ENCODE measurements at places on chromosomes 4 and X.
A peak's percentile ranks its signal among the peaks of the same experiment; 100 is the strongest.

GRCh38 chrX:109635146-109635545 is 10.2 kb upstream of the KCNE5 start:
- DNase-seq: no peak

- DNase-seq: peak; percentile 74
Measured at GRCh38 chr4:184510401-184510800, 36.1 kb upstream of the IRF2 start.

DNA sequence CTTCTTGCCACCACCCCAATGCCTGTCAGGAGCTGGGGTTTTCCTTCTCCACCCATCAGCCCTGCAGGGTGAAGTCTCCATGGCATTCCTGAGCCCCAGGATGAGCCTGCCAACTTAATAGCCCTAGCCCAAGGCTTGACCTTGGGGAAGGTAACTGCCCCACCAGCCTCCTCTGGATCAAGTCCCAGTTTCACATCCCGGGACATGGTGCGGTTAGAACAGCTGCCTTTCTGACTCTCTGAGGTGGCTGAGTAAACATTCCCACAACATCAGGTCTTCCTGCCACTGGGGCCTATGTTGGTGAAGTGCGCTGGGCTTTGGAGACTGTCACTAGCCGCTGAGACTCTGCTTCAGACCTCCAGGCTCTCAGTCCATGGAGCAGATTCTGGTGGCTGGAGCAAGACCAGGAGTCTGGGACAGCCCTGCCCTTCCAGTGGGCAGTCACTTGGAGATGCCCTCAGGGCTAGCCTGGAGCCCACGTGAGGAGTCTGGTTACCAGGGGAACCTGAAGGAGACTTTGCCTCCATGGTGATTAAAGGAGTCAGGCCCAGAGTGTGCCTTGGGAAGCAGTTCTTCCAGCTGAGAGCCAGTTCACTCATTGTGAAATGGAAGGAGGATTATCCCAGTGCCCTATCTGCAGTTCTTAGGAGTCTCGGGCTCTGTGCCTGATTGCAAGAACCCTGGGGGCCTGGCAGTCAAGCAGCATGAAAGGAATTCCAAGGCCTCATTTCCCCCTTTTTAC is 56.8 kb downstream of the SMIM20 start:
- DNase-seq: peak; percentile 27

- DNase-seq: no peak
Measured at GRCh38 chrX:151723156-151723760, 7.4 kb downstream of the FATE1 start.

GRCh38 chr4:48405924-48406323 is 64.6 kb downstream of the SLAIN2 start:
- no peak for DNase-seq

GRCh38 chr4:66855956-66856355 is 689.3 kb downstream of the CENPC start:
- DNase-seq: no peak

GRCh38 chr4:88357262-88357661 is 21.4 kb upstream of the HERC6 start:
- no peak for DNase-seq

- DNase-seq: peak; percentile 2
Measured at GRCh38 chrX:135572436-135572835, 52.0 kb downstream of the INTS6L start.

GRCh38 chrX:52139545-52139895 is 45.2 kb upstream of the MAGED4 start:
- DNase-seq: no peak

- DNase-seq: no peak
Measured at GRCh38 chr4:33722254-33722653, 2522.1 kb downstream of the ARAP2 start.

- no peak for DNase-seq
Measured at GRCh38 chr4:158859661-158860060, 90.8 kb downstream of the FNIP2 start.

Data from suppressor macrophage (primary cell).